Suppressor macrophage treated with lipopolysaccharide for 1 hour (primary cell): ENCODE measurements at places on chromosomes 5 and 9.

GRCh38 chr5:21581508-21581907 is 1271.6 kb downstream of the CDH12 start:
- no peak for DNase-seq

DNA sequence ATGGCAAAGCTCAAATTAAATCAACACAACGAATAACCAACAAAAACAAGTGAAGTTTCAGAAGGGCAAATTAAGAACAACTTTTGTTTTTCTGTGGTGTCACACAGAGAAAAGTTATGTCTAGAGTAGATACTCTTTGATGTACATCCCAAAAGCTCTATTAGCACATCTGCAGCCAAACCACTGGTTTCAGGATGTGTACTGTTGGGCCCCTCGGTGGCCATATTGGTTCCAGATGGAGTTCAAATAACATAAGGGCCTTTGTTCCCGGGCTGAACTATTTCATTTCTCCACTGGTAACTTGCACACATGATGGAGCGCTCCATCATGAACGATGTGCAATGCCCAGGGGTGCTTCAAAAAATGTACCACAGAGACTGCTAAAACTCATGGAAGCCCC is 126.1 kb downstream of the SEMA5A start:
- DNase-seq = no peak

GRCh38 chr9:99046068-99046467 is 58.8 kb upstream of the TGFBR1 start:
- DNase-seq = no peak

DNA sequence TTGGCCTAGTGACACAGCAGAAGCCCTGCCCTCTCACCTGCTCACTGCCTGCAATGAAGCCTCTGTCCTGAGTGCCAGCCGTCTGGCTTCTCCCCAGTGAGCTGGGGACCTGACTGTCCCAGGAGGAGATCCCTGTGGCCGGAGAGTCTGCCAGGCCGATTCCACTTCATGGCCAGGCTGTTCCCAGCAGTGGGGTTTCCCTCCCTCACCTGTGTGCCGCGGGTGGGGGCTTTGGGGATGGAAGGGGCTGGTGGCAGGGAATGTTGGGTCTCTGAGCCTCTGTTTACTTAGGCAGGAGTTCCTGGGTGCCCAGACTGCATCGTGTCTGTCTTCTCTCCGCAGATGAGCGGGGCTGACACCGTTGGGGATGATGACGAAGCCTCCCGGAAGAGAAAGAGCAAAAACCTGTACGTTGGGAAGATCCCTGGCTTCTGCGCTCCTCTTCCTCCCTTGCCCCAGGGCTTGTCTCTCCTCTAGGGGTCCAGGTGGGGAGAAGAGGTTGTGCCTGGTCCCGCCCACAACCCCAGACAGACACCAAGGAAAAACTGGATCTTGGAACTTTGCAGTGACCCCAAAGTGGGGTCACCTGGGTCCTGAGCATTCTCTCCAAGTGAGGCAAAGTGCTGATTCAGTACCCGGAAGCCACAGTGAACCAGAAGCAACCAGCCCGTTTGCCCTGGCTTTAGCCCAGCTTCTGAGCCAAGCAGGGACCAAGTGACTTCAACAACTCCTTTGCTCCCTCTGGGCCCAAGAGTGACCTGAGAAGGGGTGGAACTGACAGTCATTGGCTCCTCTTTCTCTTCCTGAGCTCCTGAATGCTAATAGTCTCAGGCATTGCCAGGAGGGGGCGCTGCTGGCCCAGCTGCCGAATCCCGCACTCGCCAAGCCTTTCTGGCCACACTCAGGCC is 127.7 kb downstream of the RGS3 start:
- peak; percentile 89 for DNase-seq

GRCh38 chr9:9750719-9751118 is 862.1 kb downstream of the PTPRD start:
- no peak for DNase-seq

DNA sequence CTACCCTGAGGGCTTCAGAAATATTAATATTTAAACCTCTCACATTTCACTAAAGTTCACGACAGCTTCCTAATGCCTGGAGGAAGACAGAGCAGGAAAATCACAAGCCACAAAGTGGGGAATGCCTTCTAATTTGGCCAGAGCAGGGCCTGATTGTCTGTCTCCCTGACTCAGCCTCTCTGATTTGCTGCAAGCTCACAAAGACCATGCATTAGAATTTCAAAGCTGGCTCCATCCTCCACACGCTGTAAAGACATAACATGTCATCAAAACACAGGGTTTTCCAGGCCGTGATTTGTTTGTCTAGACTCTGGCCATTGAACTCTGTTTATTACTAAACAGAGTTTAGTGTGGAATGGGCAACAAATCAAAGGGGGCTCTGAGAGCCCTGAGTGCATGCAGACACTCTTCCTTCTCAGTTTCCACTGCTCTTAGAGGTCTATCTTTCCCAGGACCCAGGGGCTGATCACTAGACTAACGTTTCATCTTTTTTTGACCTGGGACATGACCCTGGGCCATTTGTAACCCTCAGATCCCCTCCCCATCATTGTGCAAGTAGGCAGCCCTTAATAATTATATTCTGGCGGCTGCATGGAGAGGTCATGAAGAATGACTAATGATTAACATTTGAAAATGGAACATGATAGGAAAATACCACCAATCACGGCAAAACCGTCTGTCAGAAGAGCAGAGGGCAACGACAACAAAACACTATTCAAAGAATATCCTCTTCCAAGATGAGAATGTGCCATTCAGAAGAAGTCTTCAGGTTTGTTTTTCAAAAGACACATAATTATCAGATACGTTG is 140.2 kb downstream of the ENC1 start:
- no peak for DNase-seq

GRCh38 chr9:128282500-128282899 is 6.4 kb downstream of the SWI5 start:
- DNase-seq = no peak

- peak; percentile 90 for DNase-seq
Observed at GRCh38 chr9:22158927-22159346, 149.8 kb upstream of the CDKN2B start.

GRCh38 chr5:154273028-154273617 is 82.6 kb downstream of the GALNT10 start:
- peak; percentile 24 for DNase-seq

DNA sequence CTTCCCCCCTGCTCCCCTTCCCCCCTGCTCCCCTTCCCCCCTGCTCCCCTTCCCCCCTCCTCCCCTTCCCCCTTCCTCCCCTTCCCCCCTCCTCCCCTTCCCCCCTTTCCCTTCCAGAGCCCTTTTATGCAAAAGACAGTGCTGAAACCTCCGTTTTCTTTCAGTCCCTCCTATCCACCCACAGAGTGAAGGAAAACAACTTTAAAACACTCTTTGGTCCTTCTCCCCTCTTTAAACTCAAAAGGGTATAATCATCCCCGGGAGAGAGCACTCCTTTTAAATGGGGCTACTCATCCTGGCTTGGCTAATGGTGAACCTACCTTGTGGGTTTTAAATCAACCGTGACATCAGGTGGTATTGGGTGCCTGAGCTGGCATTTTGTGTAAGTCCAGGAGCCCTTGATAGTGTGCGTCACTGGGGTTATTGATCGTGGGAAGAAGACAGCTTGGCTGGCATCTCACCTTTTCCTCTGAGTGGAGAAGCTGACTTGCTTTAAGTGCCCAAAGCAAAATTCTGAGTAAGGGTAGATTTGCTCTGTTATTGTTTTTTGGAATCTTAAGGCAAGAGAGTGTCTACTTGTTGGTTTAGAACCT is 2.7 kb downstream of the LARP1 start:
- DNase-seq = no peak

DNA sequence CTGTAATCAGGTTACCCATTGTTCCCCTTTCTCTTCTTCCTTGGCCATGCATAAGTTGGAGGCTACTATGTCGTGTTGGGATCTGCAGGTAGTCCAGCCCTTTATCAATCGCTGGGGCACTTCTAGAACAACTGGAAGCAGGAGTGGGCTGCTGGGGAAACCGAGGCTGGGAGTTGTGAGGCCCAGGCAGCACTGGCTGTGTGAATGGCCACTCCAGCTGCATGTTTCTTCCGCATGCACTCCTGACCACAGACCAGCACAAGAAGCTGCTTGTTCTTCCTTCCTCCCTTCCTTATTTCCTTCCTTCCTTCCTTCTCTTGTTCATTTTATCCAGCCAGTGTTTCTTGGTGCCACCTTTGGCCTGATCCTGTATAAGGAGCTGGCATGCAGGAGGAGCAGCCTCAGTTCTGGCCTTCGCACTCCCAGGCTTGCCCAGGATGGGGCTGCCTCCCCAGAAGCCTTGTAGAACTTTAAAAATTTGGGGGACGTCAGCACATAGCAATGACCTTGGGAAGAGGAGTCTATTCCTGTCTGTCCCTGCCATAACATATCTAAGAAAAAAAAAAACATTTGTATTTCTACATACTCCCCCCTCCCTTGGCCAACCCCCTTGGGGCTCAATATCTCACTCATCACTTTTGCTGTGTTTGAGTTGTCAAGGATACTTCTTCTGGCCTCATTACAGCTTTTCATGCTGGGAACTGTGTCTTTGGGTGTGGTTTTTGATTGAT is 20.8 kb upstream of the CXCL14 start:
- no peak for DNase-seq

DNA sequence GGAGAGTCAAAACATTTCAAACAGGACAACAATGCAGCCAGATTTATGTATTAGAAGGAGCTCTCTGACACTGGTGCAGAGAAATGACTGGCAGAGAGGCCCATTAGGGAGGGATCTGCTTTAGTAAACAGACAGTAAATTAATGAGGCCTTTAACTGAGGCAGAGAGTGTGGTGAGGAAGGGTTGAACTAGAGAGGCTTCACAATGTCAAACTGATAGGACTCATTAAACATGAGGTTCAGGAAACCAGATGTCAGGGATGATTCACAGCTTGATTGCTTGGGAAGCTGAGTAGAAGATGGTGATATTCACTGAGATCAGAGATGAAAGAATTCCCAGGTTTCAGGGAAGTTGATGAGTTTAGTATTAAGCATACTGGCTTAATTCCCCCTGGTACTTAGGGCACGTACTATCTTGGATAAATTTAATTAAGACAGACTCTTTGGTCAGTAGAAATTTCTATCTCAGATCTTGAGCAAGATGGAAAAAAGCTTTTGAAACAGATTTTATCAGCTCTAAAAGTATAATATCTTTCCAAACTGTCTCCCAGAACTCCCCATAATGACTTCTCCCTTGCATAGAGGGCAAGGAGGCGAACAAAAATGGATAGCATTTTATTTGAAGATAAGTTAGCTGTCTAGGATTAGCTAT is 8.6 kb upstream of the MUSK start:
- DNase-seq = no peak

DNA sequence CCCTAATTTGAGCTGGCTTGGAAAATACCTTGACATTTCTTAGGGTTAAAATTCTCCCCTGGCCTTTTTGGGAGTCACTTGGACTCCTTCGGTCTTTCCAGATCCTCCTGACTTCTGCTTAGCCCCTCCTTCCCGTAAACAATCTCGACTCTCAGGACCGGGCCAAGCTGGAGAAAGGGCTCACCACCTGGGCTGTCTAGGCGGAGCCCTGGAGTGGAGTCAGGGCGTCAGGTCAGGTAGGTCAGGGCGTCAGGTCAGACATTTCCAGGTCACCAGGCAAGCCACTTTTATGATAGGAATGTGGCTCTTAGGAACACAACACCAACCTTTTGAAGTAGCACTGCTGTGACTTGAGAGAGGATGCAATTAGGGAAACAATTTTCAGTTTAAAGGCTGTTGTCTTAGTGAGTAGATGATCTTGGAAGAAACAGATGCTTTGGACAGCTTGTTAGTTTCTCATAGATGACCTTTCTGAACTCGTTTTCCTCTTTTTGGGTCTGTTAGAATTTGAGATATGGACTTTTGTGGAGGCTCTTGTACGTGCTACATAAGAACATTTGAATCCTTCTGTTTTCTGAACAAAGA is 12.8 kb downstream of the OSTF1 start:
- DNase-seq = no peak

- DNase-seq = no peak
Observed at GRCh38 chr9:83570359-83570758, 32.2 kb upstream of the FRMD3 start.

DNA sequence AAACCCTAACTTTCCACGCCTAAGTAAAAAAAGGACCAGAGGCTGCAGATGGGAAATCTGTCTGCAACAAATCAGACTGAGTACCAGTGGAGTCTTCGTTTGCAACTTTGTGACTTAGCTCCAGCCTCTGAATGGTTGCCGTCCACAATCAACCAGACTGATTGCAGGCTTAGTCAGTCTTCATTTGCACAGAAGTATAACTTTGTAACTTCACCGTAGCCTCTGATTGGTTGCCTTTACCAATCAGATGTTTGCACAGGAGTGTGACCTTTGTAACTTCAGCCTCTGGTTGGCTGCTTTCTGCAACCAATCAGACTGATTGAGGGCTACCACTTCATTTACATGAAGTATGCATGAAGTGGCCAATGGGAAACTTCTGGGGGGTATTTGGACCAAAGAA is 53.7 kb downstream of the TGFBR1 start:
- no peak for DNase-seq

GRCh38 chr9:99744132-99744531 is 77.6 kb upstream of the NR4A3 start:
- no peak for DNase-seq

DNA sequence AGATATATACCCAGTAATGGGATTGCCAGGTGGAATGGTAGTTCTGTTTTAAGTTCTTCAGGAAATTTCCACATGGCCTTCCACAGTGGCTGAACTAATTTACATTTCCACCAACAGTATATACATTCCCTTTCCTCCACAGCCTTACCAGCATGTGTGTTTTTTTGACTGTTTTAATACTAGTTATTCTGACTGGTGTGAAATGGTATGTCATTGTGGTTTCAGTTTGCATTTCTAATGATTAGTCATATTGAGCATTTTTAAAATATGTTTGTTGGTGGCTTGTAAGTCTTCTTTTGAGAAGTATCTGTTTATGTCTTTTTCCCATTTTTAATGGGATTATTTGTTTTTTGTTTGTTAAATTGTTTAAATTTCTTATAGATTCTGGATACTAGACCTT is 208.9 kb downstream of the CFAP90 start:
- DNase-seq = no peak

- peak; percentile 14 for DNase-seq
Observed at GRCh38 chr9:20508242-20508641, 114.1 kb downstream of the MLLT3 start.

- no peak for DNase-seq
Observed at GRCh38 chr5:74148321-74148720, 492.2 kb downstream of the ENC1 start.

DNA sequence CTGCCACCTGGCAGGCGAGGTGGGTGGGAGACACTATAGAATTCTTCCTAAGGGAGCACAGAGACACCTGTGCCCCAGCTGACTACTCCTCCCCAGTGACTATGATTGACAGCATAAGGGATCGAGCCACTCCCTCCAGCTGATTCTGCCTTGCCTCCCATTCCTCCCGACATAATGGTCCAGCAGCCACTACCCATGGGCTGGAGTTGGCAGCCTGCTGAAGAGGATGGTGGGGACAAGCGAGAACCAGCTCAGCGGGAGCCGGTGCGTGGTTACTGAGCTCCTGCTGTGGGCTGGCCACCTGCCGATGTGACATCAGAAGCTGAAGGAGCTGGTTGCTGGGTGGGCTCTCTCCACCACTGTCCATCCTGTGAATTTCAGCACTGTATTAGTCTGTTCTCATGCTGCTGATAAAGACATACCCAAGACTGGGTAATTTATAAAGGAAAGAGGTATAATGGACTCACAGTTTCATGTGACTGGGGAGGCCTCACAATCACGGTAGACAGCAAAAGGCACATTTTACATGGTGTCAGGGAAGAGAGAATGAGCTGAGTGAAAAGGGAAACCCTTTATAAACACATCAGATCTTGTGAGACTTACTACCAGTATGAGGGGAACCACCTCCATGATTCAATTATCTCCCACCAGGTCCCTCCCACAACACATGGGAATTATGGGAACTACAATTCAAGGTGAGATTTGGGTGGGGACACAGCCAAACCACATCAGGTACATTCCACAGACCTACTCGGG is 12.1 kb upstream of the NCS1 start:
- peak; percentile 29 for DNase-seq

GRCh38 chr9:35277171-35277520 is 115.3 kb downstream of the UNC13B start:
- no peak for DNase-seq
